ENCODE measurements at places on chromosomes 1 and 21.

- DNase-seq = no peak
Measured at GRCh38 chr1:10979483-10979920, 33.0 kb upstream of the TARDBP start.

DNA sequence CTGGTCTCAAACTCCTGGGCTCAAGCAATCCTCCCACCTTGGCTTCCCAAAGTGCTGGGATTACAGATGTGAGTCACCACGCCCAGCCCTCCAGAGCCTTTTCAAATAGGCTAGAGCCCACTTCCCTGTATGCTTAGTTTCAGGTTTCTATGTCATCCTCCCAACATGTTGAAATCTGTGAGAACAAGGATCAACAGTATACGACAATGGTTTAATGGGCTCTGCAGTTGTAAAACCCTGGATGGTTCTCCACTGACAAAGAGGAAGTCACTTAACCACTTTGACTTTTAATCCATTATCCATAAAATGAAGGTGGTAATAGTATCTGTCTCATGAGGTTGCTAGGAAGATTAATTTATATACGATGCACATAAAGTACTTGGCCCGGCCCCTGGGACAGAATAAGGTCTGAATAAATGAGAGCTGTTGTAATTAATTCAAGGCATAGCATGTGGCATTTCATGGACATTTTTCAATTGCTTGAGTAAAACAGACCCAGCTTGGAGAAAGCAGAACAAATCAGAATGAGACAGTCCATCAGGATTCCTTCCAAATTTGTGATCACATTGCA, 113.9 kb upstream of the ZNF648 start:
- DNase-seq = no peak

DNA sequence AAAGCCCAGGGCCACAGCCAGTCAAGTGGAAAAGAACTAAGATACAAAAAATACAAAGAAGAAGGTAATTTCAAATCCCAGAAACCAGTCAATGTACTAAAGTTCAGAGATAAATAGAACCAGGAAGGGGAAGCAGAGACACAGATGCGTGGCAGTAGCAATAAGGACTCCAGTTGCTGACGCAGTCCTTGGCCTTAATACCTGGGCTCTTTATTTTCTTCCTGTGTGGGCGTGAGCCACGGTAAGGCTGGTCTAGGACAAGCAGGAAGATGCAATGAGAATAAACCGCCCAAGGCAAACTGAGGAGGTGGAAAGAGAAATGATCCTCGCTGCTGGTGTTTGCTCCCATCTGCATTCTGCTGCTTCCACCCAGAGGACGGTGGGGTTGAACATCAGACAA, 65.6 kb upstream of the PLXNA2 start:
- DNase-seq = no peak

DNA sequence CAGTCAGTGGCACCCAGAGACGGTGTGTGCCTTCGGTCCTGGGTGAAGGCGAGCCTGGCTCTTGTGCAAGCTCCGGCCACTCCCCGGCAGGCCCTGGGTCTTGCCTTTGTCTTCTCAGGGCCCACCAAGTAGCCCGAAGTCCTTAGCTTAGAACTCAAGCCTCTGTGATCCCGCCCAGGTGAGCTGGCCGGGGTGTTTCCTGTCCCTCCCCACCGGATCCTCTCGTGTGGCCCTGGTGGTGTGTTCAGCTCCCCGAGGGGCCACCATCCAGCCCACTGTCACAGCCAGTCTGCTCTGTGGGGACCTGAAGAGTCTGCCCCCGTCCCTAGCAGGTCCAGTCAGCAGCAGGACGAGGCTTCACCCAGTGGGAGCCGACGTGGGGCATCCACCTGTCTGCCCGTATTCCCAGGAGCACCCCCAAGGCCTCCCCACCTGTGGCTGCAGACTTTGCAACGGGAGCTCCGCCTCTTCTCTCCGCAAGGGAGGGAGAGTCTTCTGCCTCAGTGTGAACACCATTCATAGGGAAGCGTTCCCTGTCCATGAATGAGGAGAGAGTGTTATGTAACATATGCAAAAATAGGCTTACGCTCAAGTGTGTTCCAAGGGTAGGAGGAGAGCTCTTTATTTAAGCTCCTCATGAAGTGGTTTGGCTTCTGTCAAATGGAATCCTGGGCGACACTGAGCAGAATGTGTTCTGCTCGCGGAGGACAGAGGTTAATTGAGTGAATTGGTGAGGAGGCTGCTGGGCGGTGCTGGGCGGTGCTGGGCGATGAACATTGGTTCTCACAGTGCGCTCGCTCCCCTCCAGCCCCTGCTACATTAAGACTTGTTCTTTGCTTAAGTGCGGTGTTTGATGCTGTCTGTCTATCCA, 108.9 kb downstream of the CRYAA start:
- no peak for DNase-seq

- DNase-seq = peak; percentile 77
Measured at GRCh38 chr1:145961425-145962156, 2.8 kb downstream of the ANKRD34A start.

DNA sequence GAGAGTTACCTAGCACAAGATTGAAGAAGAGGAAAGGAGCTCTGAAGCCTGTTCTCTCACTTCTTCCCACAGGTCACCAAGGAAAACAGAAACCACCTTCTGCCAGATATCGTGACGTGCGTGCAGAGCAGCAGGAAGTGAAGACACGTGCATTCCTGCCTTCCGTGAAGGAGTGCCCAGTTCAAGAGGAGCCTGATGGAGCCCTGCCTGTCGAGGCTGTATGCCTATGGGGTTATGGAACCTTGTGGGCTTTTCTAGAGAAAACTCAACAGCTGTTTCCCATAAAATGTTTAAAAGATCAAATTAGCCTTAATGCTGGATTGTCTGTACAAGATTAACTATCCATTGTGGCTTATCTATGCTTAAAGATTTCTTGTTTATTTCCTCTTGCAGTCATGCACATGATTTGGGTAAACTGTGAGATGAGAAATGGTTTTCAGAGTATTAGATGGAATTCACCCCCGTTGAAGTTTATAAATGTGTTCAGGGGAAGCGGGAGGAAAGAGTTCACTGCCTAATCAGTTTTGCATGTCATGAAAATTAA, 27.8 kb downstream of the NTPCR start:
- no peak for DNase-seq

DNA sequence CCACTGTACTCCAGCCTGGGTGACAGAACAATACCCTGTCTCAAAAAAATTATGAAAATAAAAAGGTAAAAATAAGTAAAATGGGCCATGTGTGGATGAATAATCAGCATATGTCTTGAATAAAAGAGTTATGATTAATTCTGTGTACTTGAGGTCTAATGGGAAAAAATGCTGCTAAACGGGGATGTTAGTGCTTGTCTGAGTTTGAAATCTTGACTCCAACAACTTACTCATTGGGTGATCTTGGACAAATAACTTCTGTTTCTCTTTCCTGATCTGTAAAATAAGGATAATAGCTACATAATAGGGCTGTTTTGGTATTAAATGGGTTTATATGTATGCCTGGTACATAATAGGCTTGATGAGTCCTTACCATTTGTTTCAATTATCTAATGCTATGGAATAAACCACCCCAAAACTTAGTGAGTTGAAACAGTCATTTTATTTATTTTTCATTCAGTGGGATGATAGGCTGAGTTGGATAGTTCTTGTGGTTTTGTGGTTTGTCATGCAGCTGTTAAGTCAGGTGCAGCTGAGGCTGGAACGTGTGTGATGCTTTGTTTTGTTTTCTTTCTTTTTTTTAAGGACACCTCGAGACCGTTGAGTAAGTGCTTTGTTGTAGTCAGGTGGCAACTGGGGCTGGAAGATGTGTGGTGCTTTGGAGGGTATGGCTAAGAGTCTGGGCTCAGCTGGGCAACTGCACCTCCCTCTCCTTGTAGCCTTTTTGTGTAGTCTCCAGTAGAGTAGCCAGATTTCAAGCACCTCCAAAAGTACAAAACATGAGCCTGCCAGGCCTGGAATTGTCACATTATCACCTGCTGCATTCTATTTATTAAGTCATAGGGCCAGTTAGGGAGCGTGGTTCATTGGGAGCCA, 4.9 kb downstream of the MDM4 start:
- DNase-seq = peak; percentile 55

- no peak for DNase-seq
Measured at GRCh38 chr1:160179336-160179735, 11.0 kb upstream of the CASQ1 start.

Measured in stimulated activated CD8-positive, alpha-beta memory T cell treated with anti-CD3 and anti-CD28 coated beads, Interleukin-4, amount 100 ng/mL, for 48 hours (primary cell).